HCT116 (cell line): ENCODE measurements at places on chromosomes 6 and 20. TPM values are rescaled to one million over a fixed set of nuclear protein-coding genes. Genes with fewer than 3 reads are reported as not detected.

The OTOR gene
- not detected for total RNA-seq

The PPARD gene
- 38.4 TPM for total RNA-seq

The TCF21 gene
- total RNA-seq = 0.20 TPM

The RRAGD gene
- 15.9 TPM for total RNA-seq

The MUC22 gene
- not detected for total RNA-seq

The TRIM10 gene
- total RNA-seq = 0.98 TPM

The PRIM2 gene
- 44.0 TPM for total RNA-seq

The CST2 gene
- not detected for total RNA-seq

The C6orf58 gene
- 0.20 TPM for total RNA-seq

The CTAGE9 gene
- total RNA-seq = not detected

The MAS1 gene
- total RNA-seq = not detected

DNA sequence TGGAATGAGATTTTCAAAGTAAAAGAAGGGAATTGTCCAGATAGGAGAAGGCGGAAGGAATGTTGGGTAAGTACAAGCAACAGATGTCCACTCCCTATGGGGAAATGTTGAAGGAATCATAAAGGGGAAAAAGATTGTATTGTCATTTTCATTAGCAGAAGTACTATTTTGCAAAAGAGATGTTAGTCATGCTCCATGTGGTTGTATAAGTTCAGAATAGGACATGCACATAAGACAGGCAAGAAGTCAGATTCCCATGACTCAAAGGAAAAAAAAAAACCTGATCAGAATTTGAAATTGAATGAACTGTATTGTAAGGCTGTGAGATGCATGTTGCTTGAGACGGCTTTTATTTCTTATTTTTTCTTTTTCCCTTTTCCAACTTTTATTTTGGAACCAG, 36.8 kb downstream of the GRM1 start:
- no peak overlapping the region for H3K4me3 ChIP-seq
- DNase-seq = no peak
- no peak overlapping the region for H3K27ac ChIP-seq

- no peaks in the 10 kb centered on the region for H3K27me3 ChIP-seq
- H3K4me3 ChIP-seq = no peak overlapping the region
- no peak for DNase-seq
- H3K27ac ChIP-seq = no peak overlapping the region
- H3K36me3 ChIP-seq = no peaks in the 10 kb centered on the region
Measured at GRCh38 chr6:136173519-136174507, 76.3 kb downstream of the MTFR2 start.

GRCh38 chr20:35106827-35107380, 14.3 kb upstream of the TRPC4AP start:
- no peaks in the 10 kb centered on the region for H3K27me3 ChIP-seq
- H3K36me3 ChIP-seq = no peaks in the 10 kb centered on the region
- H3K4me3 ChIP-seq = no peak overlapping the region

DNA sequence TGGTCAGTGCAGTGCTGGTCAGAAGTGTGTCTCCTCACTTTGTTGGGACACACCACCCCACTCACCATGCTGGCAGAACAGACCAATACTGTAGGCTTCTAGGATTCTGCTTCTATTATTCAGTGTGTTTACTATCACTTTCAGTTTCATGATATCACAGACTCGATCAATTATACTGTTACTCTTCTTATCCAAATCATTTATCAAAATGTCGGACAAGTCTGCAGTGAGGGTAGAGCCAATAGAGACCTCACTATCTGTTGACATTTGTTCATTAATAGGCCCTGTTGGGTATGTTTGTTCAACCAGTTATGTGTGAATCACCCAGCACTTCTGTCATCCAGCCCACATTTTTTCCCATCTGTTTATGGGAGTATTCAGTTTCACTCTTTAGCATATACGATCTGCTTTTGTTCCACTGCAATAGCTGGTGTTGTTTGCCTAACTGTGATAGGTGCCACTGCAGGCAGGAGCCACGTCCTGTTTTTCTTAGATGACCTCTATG, 140.1 kb downstream of the NRN1 start:
- H3K4me1 ChIP-seq = no peaks in the 10 kb centered on the region
- no peak overlapping the region for H3K4me3 ChIP-seq
- H3K27me3 ChIP-seq = peaks cover 4% of the 10 kb centered on the region; the same call in 1 of the 2 replicates
- H3K36me3 ChIP-seq = no peaks in the 10 kb centered on the region
- no peak overlapping the region for H3K27ac ChIP-seq

- no peaks in the 10 kb centered on the region for H3K36me3 ChIP-seq
- no peak overlapping the region for H3K4me3 ChIP-seq
- DNase-seq = no peak
- H3K27ac ChIP-seq = no peak overlapping the region
- no peaks in the 10 kb centered on the region for H3K27me3 ChIP-seq
Measured at GRCh38 chr6:22825210-22825609, 255.8 kb downstream of the HDGFL1 start.

- H3K27me3 ChIP-seq = no peaks in the 10 kb centered on the region
- H3K4me3 ChIP-seq = no peak overlapping the region
- DNase-seq = no peak
- no peak overlapping the region for H3K27ac ChIP-seq
- H3K4me1 ChIP-seq = no peaks in the 10 kb centered on the region
- no peaks in the 10 kb centered on the region for H3K36me3 ChIP-seq
Measured at GRCh38 chr6:142740449-142740848, 204.5 kb downstream of the HIVEP2 start.

- peaks cover 47% of the 10 kb centered on the region for H3K4me1 ChIP-seq
- no peak overlapping the region for H3K4me3 ChIP-seq
- no peaks in the 10 kb centered on the region for H3K27me3 ChIP-seq
- no peaks in the 10 kb centered on the region for H3K36me3 ChIP-seq
- no peak overlapping the region for H3K27ac ChIP-seq
Measured at GRCh38 chr6:112205427-112206109, 48.8 kb downstream of the LAMA4 start.

- H3K4me1 ChIP-seq = no peaks in the 10 kb centered on the region
- DNase-seq = no peak
- H3K36me3 ChIP-seq = no peaks in the 10 kb centered on the region
- H3K27ac ChIP-seq = no peak overlapping the region
- no peaks in the 10 kb centered on the region for H3K27me3 ChIP-seq
Measured at GRCh38 chr6:163008186-163008585, 280.4 kb downstream of the PACRG start.

- H3K36me3 ChIP-seq = no peaks in the 10 kb centered on the region
- DNase-seq = no peak
- no peaks in the 10 kb centered on the region for H3K4me1 ChIP-seq
- no peak overlapping the region for H3K4me3 ChIP-seq
- H3K27ac ChIP-seq = no peak overlapping the region
Measured at GRCh38 chr6:119736296-119737021, 386.9 kb upstream of the MAN1A1 start.

DNA sequence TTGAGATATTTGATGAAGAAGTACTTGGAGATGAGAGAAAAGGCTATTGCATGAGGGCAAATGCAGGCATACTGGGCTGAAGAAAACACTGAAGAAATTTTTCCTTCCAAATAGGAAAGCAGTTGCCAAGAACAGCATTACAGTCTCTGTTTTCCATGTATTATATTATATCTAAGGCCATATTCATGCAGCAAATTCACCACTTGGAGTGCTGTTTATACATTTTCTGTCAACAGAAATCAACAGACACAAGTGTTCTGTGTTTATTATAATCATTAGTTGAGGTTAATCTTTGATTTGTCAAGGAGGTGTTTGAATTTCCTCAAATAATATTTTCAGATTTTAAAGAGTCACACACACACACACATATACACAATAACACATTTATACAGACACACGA, 268.8 kb upstream of the PLCB4 start:
- H3K4me3 ChIP-seq = no peak overlapping the region
- H3K36me3 ChIP-seq = no peaks in the 10 kb centered on the region
- H3K4me1 ChIP-seq = no peaks in the 10 kb centered on the region
- no peaks in the 10 kb centered on the region for H3K27me3 ChIP-seq

DNA sequence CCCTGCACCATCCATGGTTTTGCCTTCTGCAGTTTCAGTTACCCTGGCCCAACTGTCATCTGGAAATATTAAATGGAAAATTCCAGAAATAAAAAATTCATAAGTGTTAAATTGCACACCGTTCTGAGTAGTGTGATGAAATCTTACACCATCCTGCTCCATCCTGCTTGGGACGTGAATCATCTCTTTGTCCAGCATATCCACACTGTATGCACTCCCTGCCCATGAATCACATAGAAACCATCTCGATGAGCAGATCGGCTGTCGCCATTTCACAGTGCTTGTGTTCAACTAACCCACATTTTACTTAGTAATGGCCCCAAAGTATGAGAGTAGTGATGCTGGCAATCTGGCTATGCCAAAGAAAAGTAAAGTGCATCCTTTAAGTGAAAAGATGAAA, 105.9 kb upstream of the ID4 start:
- no peaks in the 10 kb centered on the region for H3K36me3 ChIP-seq
- peak; percentile 38 for DNase-seq
- no peak overlapping the region for H3K27ac ChIP-seq
- peaks cover 3% of the 10 kb centered on the region; the same call in 1 of the 2 replicates for H3K4me1 ChIP-seq

DNA sequence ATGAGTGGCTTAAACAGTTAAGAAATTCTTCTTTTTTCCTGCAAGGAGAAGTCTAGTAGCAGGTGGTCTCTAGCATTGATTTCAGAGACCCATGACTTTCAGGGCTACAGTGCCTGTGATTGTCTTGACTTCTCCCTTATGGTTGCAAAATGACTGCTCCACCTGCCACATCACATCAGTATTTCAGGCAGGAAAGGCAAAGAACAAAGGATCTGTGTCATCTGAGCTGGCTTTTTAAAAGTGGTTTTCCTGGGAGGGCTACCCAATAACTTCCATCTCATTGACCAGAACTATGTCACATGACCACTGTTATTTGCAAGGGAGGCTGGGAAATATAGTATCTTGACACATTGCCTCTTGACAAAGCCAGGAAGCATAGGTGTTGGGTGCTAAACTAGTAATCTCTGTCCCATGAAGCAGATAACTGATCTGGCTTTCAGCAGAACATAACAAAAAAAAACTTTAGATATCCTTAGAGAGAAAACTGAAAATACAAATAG, 226.2 kb downstream of the DHX35 start:
- no peaks in the 10 kb centered on the region for H3K36me3 ChIP-seq
- no peak for DNase-seq
- no peak overlapping the region for H3K4me3 ChIP-seq
- no peak overlapping the region for H3K27ac ChIP-seq
- H3K4me1 ChIP-seq = no peaks in the 10 kb centered on the region

DNA sequence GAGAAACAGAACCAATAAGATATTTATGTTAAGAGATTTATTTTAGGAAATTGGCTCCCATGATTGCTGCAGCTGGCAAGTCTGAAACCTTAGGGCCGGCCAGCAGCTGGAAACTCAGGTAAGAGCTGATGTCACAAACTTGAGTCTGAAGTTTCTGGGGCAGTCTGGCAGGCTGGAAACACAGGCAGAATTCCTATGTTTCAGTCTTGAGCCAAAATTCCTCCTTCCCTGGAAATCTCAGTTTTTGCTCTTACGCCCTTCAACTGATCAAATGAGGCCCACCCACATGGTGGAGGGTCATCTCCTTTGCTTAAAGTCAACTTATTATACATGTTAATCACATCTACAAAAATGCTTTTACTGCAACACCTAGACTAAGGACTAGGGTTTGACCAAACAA, 184.1 kb downstream of the SOD2 start:
- H3K4me3 ChIP-seq = no peak overlapping the region
- H3K36me3 ChIP-seq = no peaks in the 10 kb centered on the region
- DNase-seq = no peak
- no peak overlapping the region for H3K27ac ChIP-seq
- no peaks in the 10 kb centered on the region for H3K4me1 ChIP-seq

- no peak for DNase-seq
- no peak overlapping the region for H3K4me3 ChIP-seq
- H3K27ac ChIP-seq = no peak overlapping the region
- no peaks in the 10 kb centered on the region for H3K27me3 ChIP-seq
- H3K4me1 ChIP-seq = no peaks in the 10 kb centered on the region
Measured at GRCh38 chr6:3665608-3666007, 85.9 kb downstream of the PXDC1 start.

GRCh38 chr6:160461641-160462040, 113.5 kb downstream of the SLC22A3 start:
- DNase-seq = no peak
- no peaks in the 10 kb centered on the region for H3K4me1 ChIP-seq
- no peak overlapping the region for H3K4me3 ChIP-seq
- no peaks in the 10 kb centered on the region for H3K36me3 ChIP-seq

- peaks cover 6% of the 10 kb centered on the region; the same call in 1 of the 2 replicates for H3K4me1 ChIP-seq
- no peaks in the 10 kb centered on the region for H3K27me3 ChIP-seq
- no peak for DNase-seq
- no peak overlapping the region for H3K4me3 ChIP-seq
- H3K36me3 ChIP-seq = peaks cover 29% of the 10 kb centered on the region
Measured at GRCh38 chr20:47258745-47259695, 97.5 kb downstream of the ZMYND8 start.

- H3K27ac ChIP-seq = peak overlapping the region; percentile 93
- peaks cover 44% of the 10 kb centered on the region for H3K4me1 ChIP-seq
- peak overlapping the region; percentile 99 for H3K4me3 ChIP-seq
- DNase-seq = no peak
- no peaks in the 10 kb centered on the region for H3K27me3 ChIP-seq
- peaks cover 24% of the 10 kb centered on the region; the same call in 1 of the 2 replicates for H3K36me3 ChIP-seq
Measured at GRCh38 chr6:31836474-31837368, 9.2 kb downstream of the HSPA1B start.

DNA sequence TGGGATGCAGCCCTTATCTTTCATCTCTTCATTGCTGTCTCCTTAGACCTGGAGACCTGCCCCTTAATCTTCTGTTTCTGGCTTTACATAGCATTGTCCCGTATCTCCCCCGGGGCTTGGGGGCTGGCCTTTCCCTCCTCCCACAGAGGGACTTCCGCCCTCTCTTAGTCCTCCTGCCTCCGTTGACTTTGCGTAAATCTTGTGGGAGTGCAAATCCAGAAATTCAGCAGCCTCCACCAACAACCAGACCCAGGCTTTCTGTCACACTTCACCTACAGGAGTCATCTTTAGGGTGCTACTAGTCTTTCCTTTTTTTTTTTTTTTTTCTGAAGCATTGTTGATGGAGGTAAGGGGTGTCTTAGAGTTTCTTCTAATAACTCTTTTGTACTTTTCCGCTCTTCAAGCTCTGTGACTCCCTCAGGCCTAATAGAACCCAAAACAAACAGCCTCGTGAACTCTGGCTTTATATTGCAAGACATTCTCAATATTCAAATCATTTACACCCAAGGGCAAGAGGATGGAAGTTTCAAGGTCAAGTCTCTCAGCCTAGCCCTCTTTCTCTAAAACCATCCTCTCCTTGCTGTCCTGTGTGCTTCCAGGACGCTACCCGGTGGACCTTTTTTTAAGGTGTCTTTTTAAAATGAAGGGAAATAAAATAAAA, 66.2 kb downstream of the RREB1 start:
- no peaks in the 10 kb centered on the region for H3K36me3 ChIP-seq
- H3K4me1 ChIP-seq = no peaks in the 10 kb centered on the region
- no peak for DNase-seq
- no peak overlapping the region for H3K4me3 ChIP-seq

GRCh38 chr6:31762878-31763618, 592 bp downstream of the SAPCD1 start:
- H3K27ac ChIP-seq = peak overlapping the region; percentile 1; the same call in 1 of the 2 replicates
- H3K27me3 ChIP-seq = no peaks in the 10 kb centered on the region
- no peak for DNase-seq
- H3K4me3 ChIP-seq = no peak overlapping the region

GRCh38 chr6:36491378-36491965, 48.7 kb downstream of the KCTD20 start:
- H3K4me3 ChIP-seq = no peak overlapping the region
- no peak overlapping the region for H3K27ac ChIP-seq
- no peak for DNase-seq
- H3K4me1 ChIP-seq = no peaks in the 10 kb centered on the region
